ENCODE measurements at places on chromosomes 5 and 9.

DNA sequence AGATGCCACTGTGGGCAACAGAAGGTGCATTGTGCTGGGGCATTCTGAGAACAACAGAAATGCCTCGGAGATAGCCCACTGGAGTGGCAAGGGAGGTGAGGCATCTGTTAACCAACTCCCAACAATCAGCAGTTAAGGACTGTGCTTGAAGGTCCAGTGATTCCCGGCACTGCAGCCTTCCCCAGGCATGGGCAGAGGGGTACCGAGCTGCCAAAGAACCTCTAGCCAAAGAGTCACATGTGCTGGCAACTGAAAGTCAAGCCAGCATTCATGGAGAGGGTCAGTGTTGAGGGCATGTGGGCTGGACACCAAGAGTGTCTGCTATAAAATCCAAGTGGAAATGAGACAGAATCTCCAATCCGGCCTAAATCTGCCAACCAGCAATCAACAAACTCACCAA, 149.6 kb downstream of the ASTN2 start:
- DNase-seq = no peak

DNA sequence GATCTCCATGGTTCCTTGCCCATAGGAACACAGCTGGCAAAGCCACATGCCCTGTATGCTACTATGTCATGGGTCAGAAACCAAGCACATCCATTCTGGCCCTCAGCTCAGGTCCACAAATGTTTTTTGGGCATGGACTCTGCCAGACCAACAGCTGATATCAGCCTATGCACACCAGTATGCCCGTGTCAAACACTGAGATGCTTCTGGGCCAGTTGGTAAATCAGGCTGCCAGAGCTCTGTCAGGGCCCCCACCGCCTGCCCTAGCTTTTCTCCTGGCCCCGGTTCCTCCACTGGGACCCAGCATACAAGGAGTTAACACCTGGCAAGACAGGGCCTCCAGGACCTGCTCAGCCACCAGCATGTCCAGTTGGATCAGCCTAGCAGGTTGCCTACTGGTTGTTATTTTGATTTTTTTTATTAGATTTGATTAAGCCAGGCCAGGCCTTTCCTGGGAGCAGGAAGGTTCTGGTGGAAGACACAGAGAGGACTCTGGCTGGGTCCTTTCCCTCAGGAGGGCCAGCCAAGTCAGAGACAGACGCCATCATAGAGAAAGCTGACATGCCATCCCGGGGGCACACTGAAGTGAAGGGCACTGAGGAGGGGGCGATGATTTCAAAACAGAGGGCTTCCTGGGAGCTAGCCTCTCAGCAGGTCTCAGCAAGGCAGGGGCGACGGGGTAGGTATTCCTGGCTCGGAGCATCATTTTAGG, 65.8 kb downstream of the TSTD2 start:
- peak; percentile 8 for DNase-seq

- DNase-seq = no peak
These were observed 68.1 kb downstream of the AOPEP start for GRCh38 chr9:94794476-94795167.

DNA sequence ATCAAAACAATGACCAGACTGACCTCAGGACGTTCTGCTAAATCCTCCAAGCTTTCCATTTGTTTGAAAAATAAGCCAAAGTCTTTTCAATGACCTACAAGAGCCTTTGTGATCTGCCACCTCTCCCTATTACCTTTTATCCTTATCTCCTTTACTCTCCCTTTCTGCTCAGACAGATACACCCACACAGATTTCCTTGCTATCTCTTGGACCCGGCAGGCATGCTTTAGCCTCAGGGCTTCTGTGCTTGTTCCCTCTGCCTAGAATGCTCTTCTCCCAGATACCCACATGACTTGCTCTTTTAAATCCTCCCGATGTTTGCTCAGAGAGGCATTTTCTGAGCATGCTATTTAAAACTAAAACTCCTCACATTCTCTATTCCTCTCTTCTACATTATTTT, 8.9 kb upstream of the ELOVL7 start:
- DNase-seq = no peak

DNA sequence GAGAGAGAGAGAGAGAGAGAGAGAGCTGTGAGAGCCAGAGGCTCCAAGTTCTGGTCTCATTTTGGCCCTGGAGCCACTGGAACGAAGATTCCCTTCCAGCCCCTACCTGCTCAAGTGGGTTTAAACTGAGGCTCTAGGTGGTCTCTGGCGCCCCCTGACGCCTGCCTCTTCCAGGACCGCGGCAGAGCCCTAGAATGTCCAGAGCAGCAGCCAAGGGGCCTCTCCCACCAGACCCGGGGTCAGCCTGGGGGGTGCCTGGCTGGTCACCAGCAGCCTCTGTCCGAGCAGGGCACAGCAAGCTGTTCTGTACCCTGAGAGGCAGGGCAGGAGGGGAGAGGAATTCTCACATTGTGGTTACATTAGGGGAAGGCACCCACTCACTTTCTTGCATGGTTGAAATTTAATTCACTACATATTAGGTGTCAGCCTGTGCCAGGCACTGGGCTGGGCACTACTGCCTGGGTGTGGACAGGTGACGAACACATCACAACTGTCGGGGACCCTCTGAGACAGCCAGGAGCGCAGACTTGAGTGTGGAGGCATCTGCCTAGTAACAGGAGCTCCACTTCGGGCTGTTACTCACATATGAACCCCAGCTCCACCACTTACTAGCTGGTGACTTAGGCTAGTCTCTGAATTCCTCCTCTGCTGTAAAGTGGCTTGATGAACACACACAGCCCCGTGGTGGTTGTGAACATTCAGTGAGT, 44.5 kb downstream of the AMBP start:
- peak; percentile 68 for DNase-seq

DNA sequence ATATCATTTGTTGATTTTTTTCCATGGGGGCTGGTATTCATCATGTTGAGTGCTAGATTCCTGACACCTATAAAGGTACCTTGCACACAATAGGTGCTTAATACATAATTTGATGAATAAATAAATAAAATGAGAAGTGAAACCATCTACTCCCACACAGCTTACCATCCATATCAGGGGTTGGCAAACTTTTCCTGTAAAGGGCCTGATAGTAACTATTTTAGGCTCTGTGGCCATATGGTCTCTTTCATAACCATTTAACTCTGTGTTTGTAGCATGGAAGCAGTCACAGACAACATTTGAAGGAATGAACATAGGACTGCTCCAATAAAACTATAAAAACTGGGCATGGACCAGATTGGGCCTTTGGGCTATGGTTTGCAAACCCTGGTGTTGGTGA, 100.3 kb downstream of the GCNT1 start:
- DNase-seq = no peak

- DNase-seq = no peak
These were observed 142.8 kb downstream of the TMEM38B start for GRCh38 chr9:105836936-105837660.

- DNase-seq = no peak
These were observed 198.9 kb upstream of the CYLC2 start for GRCh38 chr9:102796244-102796643.

DNA sequence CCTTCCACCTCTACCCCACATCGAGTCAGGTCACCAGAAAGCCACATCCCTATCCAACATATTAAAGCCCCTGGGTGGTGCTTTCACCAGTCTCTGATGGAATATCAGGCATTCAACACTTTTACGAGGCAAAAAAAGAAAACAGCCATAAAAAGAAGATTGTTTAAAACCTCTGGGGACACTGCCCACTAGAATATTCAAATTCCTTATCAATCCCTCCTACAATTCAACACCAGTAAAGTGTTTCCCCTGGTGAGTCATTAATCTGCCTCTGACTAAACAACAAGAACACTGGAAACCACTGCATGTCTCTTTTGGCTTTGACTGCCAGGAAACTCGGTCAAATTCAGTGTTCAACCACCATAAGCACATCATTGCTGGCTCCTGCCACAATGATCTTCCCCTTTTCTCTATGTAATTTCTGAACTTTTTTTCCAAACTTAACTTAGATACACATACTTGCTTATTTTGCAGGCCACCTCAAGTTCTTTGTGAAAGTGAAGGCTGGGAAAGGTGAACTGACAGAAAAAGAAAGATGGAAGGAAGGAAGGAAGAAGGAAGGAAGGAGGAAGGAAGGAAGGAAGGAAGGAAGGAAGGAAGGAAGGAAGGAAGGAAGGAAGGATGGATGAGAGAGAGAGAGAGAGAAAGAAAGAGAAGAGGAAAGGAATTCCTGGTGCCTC, 105.3 kb downstream of the PAX5 start:
- no peak for DNase-seq

- peak; percentile 40 for DNase-seq
These were observed 23.2 kb downstream of the CDKN2A start for GRCh38 chr9:21970800-21971640.

GRCh38 chr5:307794-308579, 13.5 kb upstream of the AHRR start:
- DNase-seq = no peak

DNA sequence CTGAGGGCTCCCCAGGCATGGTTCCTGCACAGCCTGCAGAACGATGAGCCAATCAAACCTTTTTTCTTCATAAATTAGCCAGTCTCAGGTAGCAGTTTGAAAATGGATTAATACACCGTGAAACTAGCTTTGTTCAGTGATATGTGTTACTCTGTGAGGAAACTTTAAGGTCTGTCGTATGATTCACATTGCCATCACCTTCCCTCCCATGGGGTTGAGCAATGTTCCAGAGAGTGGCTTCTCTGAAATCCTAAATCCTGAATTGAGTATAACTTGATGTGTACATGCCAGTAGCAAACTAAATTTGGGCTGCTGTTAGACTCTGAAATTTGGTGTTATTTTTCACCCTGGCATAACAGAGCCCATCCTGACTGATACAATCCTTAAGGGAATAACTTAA, 866.4 kb upstream of the C9orf72 start:
- no peak for DNase-seq

- DNase-seq = no peak
These were observed 173.9 kb downstream of the HSPA4 start for GRCh38 chr5:133225671-133226152.

DNA sequence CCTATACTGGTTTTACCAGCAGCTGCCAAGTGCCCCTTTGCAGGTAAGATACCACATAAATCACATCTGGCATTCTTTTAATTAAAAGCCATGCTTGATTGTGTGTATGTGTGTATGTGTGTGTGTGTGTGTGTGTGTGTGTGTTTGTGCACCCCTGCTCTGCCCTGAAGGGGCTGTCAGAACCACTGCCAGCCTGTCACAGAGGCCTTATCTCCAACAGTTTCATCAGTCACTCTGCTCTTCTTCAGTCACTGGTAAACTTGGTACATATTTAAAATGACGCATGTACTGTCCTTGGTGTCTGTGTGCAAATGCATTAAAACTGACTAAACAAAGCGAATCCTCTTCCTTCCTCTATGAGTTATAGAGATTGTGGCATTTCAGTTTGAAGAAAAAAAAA, 19.0 kb upstream of the NR5A1 start:
- DNase-seq = no peak

DNA sequence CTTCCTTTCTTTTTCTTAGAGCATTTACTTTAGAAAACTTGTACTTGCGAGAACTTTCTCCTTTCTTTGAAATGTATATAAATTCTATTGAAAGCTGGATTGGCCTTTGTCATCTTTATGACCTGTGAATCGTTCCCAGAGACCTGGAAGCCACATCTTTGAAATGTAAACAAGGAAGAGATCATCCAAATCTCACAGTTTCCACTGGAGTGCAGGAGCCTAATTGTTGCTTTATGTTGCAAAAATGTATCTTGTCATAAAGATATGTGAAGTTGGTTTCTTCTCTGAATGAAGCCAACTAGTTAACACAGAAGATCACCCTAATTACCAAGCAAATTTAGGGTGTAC, 1101.8 kb downstream of the TAF11L14 start:
- no peak for DNase-seq

DNA sequence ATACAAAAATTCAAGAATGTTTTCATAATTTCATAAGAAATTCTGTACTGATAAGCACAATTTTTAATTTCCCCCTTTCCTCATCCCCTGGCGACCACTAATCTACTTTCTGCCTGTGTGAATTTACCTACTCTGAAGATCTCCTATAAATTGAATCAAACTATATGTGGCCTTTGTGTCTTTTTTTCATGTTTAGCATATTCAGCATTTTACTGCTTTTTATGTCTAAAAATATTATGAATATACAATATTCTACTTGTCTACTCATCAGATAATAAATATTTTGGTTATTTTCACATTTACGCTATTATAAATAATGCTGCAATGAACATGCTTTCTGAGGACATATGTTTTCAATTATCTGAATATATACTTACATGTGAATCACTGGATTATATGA, 144.8 kb downstream of the CYLC2 start:
- DNase-seq = no peak

GRCh38 chr9:113922160-113922559, 46.1 kb downstream of the ZNF618 start:
- DNase-seq = no peak

DNA sequence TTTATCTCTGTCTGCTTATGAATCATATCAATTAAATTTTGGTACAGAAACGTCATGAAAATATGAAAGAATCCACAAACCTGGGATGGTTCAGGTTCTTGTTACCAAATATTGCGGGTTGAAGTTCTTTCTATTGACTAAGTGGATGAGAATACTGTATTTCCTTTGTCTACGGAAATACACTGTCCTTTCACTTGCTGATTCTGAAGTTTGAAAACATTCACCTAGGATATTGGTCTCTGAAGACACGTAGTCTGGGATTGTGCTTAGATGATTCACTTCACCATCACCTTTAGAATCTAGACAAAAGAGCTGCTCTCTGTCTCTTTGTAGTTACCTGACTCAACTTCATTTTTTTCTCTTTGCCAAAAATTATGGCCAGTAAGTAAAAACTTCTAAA, 222.4 kb downstream of the FBN2 start:
- no peak for DNase-seq

GRCh38 chr5:142569905-142570304, 116.0 kb downstream of the FGF1 start:
- no peak for DNase-seq

- DNase-seq = no peak
These were observed 2.2 kb downstream of the RBM27 start for GRCh38 chr5:146205499-146206202.

DNA sequence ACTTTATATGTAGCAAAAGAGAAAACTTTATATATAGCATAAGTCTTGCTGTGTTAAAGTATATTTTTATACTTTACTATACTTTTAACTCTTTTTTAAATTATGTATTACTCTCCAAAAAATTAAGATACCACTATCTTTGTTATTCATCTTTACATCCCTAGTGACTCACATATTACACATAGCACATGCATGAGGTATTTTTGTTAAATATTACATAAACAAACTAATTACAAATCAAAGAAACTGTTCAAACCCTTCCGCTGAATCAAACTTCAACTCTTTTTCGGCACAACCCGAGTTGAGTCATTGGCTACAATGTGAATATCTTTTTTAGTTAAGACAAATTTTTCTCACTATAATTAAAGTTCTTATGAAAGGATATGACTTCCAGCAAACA, 32.1 kb downstream of the NADK2 start:
- DNase-seq = no peak
